ENCODE measurements at places on chromosomes 3 and 15.

GRCh38 chr3:186617036-186617946, 4.4 kb downstream of the AHSG start:
- DNase-seq: peak; percentile 94

GRCh38 chr3:158773166-158773565, 28.7 kb upstream of the MFSD1 start:
- DNase-seq: no peak

GRCh38 chr3:5240740-5241139, 53.2 kb downstream of the EDEM1 start:
- DNase-seq: no peak

DNA sequence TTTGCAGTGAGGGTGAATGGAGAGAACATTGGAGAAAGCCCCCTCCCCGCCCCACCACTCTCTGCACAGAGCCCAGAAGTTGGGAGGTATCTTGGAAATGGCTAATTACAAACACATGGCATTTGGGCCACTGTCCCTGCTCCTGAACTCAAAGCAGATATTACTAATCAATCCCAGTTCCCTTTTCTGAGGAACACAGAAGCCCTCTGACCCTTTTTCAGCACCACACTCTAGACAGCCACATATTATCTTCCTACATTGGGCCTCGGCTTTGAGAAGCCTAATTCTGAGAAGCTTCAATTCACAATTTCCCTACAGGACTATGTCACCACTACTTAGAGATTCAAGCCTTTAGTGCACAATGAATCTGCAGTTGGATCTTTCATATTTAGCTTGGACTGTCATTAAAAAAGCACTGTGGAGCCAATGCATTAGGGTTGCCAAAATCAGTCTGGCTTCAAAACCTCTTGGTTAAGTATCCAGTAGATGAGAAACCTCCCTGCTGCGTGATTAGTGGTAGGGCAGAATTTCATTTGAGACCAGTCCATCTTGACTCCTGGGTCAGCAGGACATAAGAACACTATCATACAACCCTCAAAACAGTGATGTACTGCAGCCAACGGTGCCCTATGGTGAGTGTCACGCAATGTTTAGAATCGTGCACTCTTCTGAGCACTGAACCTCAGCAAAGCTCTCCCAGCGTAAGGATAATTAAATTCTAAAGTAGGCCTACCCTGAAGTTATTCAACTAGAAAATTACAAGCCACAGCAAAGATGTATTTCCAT, 26.1 kb downstream of the MGLL start:
- no peak for DNase-seq

GRCh38 chr3:147216143-147216673, 190.1 kb downstream of the ZIC4 start:
- no peak for DNase-seq

DNA sequence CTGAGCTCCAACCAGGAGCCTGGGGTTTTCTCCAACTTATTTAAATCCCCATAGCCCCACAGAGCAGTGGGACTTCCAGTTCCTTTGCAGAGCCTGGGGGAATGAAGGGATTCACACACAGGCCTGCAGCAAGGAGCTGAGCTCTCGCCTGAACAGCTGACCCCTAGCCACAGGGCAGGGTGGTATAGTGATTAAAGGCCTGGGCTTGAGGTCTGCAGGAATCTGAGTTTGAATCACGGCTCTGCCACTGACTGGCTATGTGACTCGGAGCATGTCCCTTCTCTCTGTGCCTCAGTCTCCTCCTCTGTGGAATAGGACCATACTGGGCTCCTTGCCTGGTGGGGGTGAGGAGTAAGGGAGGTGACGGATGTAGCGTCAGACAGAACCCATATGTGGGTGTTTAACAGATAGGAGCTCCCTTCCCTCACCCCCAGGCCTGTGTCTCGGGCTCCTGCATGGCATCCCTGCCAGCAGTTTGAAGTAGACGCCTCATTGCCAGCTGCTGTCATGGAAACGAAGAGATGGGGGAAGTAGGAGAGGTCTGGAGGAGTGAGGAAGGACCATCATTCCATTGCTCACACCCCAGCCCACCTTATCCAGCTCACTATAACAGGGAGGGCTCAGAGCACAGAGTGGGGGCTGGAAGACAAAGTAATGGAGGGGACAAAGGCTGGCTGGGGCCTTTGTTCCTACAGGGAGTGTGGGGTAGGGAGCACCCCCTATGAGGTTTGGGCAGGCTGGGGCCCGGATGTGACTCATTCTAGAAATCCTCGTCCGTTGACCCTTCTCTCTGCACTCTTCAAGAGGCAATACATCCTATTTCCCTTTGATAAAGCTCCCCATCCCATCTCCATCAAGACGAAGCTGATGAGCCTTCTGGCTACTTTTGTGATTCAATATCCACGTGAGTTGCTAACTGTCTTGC, 14.8 kb downstream of the HRH1 start:
- no peak for DNase-seq

DNA sequence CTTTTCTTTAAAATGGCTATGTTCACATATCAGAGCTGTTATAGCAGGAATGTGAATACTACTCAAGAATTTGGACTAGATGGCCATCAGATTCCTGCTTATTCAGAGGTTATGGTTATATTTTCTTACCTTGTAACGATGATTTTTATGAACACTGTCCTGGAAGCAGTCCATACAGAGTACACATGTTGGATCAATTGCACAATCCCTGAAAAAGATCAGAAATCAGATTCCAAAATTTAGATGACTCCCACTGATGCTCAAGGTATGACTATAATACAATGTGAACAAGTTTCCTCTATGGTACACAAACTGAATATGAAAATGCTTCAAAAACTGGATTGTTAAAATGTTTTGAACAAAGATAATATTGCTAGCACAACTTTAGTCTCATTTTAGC, 23.3 kb downstream of the UBR1 start:
- no peak for DNase-seq

DNA sequence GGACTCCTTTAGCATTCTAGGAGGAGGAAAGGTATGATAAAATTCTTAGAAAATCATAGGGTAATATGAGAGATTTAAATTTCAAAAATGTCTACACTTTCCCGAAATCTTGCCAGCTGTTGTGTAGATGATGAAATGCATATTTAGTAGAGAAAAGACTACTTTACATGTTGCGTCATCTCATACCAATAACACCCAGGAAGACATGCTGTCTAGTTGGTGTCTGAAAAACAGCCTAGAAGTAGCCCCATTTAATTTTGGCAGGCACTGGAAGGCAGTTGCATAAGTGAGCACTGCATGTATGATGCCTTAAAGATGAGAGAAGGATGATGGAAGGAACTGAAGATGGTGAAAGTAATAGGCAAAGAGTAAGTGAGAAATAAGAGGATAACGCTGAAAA, 310.5 kb upstream of the TPM1 start:
- DNase-seq: peak; percentile 20

DNA sequence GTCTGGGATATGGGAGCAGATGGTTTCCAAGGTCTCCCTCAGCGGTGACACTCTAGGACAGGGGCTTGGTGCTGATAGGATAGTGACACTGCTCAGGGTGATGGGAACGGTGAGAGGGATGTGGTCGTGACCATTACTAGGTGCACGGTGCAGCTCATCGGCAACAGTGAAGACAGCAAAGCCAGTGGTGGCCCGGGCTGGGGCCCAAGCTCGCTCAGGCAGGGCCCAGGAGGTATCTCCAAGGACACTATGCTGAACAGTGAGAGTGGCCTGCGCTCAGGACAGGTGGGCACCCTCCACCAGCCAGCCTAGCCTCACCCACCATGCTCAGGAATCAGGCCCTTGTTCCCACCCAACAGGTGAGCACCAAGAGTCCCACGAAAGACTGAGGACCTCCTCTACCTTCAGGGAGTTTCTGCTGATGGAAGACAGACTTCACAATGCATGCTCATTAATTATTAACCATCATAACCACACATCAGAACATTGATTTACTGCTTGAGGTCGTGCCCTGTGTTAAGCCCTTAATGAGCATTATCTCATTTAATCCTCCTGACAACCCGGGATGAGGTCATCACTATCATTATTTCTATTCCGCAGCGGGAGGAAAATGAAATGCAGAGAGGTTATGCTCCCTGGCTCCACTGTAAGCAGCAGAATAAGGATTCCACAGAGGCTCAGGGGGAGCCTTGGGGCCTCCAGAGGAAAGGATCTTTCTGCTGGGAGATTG, 269.4 kb downstream of the UACA start:
- peak; percentile 70 for DNase-seq

DNA sequence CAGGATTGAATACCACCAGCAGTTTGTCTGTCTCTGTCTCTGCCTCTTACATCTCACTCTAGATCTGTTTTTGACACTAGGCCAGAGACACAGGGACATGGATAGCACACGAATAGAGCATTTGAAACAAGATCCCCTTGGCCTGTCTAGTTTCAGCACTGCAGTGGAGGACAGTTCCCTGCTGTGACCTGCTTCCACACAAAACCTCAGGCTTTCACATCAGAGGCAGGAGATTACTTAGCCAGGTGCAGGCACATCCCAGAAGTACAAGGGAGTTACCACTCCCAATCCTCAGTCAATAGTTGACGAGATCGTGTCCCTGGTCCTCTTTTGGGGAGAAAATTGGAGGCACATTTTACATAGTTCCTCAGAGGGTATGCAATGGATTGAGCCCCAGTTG, 34.0 kb upstream of the CCK start:
- DNase-seq: peak; percentile 25

DNA sequence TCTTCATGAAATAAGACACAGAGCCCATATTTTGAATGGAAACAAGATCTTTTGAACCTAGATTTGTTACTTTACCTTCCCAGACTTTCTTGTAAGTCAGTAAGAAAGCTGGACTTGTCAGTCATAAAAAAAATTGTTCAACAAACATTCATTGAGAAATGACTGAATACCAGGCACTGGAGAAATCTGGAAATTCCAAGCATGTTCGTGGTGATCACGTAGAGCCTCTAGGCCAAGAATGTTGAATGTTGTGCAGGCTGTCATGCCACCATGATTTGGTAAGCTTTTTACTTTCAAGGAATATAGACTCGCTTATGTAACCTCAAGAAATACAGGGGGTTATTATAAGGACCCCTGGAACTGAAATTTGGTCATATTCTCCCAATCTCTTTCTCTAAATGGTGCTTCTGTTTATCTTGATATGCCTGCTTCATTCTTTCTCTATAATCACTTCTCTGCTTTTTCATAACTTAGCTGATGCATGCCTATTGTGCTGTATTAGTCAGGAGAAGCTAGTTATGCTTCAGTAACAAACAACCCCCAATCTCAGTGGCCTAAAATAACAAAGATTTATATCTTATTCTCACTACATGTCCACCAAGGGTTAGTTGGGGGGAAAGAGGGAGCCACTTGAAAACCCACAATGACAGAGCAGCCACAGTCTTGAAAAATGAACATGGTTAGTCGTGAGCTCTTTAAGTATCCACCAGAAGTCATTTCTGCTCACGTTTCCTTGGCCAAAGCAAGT, 3.4 kb upstream of the TPM1 start:
- DNase-seq: peak; percentile 92

- no peak for DNase-seq
These were observed 16.9 kb upstream of the RYR3 start for GRCh38 chr15:33293713-33294334.

- DNase-seq: no peak
These were observed 45.7 kb upstream of the MCTP2 start for GRCh38 chr15:94185547-94186236.

DNA sequence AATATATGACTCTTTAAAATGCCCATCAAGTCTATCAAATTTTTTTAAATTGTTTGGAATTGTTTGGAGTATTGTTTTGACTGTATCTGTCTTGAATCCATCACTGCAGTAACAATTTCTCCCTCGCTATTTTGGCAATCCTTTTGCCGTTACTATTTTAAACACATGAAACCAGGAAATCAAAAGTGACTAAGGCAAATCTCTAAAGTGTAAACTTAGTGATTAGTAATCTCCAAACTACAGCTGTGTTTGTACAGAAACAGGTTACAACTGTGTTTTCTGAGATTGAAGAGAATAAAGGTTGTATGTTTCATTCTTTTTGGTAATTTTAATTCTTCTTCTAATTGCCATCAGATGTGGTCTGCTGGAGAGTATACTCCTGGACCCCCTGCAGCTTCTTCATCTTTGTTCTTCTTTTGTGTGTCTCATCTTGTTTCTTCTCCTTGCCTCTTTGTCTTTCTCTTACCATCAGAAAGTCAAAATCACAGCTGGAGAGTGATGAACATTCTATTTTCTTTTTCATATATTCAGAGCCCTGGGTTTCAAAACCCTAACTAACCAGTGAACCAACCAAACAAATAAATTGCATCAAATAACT, 465.4 kb downstream of the RBMS3 start:
- DNase-seq: no peak

GRCh38 chr15:33330931-33331330, 20.2 kb downstream of the RYR3 start:
- no peak for DNase-seq

DNA sequence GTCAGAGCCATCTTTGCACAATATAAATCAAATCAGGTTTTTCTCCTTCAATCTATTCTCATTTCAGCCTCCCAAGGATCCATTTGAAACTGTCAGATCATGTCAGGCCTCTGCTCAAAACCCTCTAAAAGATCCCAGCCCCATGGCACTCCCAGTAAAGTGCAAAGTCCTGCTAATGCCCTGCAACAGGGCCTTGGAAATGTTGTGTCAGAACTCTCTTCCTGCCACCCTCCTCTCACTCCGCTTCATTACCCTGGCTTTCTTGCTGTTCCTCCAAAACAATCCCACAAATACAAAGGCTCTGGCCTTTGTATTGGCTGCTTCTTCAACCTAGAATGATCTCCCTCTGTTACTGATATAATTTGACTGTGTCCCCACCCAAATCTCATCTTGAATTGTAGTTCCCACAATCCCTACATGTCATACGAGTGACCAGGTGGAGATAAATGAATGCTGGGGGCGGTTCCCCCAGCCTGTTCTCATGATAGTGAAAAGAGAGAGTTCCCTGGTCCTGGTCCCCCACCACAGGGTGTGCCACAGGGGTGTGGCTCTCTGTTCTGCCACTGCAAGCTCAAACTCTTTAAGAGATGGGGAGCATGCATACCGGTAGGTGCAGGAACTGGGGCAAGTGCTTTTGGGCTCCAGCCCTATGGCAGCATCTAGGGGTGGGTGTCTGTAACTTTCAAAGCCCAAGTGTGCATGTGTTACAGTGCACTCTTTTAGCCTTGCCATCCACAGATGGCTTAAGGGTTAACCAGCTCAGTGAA, 22.9 kb upstream of the TRA2B start:
- no peak for DNase-seq

GRCh38 chr3:59254433-59254832, 204.6 kb upstream of the CFAP20DC start:
- DNase-seq: no peak

GRCh38 chr15:48966595-48967301, 3.0 kb upstream of the SHC4 start:
- DNase-seq: peak; percentile 62

GRCh38 chr3:30518181-30518864, 88.1 kb upstream of the TGFBR2 start:
- DNase-seq: peak; percentile 38

DNA sequence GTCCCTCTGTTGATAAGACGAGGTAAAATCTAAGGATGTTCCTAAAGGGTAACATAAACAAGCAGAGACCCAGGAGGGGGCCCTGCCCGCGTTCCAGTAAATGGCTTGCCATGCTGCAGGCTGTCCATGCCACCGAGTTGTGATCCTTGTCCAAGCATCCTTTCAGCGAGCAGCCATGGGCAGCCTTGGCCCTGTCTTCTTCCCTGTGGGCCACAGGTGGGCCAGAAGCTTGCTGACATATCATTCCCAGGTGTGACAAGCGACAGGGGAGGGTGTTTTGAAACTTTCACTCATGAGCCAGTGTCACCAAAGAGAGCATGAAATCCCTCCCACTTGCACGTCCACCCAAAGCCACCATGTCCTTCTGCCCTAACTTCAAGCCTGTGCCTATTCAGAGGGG, 53.7 kb downstream of the PCSK6 start:
- no peak for DNase-seq

GRCh38 chr15:28114721-28115622, 15.9 kb upstream of the OCA2 start:
- DNase-seq: no peak

Measured in fibroblast of skin of right quadriceps (primary cell).